ENCODE measurements at places on chromosomes 3 and 15.

GRCh38 chr3:108001457-108001856, 89.4 kb downstream of the CD47 start:
- no peak for DNase-seq

DNA sequence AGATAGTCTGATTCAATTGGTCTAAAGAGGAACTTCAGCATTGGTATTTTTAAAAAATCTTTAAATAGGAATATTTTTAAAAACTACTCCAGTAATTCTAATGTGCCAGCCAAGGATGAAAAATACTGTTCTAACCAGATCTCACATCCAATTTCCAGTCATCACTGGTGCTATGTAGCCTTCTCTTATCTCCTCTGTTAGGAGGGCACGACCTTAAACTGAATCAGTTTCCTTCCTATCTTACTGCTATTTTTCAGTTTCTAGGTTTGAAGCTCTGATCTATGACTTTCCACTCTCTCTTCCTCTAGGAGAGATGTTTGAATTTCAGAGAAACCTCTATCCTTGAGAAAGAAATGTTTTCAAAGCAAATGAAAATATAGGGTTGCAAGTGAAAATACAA, 31.9 kb downstream of the HAPLN3 start:
- no peak for DNase-seq

DNA sequence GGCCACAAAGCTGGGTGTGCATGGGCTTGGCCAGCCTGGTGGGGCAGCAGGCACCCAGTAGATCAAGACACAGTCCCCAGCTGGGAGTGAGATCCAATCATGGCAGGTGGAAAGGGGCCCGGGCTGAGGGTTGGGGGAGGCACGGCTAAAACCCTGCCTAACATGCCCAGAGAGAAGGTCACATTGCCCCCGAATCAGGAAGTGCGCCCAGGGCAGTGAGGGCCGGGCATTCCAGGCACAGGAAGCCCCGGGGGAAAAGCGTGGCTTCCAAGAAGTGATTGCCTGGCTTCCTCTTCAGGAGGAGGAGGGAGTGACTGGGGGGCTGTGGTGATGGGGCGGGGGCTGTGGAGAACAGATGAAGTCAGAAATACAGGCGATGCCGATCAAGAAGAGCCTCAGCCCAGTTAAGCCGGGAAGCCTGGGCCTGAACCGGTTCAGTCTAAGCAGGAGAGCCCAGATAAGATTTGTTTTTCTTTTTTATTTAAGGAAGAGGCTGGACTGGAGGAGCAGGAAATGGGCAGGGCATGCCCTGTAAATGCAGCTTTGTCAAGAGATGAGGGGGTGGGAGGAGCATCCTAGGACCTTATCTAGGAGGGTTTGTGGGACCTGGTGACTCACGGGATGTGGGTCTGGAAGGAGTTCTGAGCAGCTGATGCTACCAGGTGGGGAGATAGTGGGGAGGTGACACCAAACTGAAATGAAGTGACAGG, 83.9 kb downstream of the CHSY1 start:
- DNase-seq = peak; percentile 23

GRCh38 chr15:98525661-98526001, 122.7 kb upstream of the IGF1R start:
- no peak for DNase-seq

DNA sequence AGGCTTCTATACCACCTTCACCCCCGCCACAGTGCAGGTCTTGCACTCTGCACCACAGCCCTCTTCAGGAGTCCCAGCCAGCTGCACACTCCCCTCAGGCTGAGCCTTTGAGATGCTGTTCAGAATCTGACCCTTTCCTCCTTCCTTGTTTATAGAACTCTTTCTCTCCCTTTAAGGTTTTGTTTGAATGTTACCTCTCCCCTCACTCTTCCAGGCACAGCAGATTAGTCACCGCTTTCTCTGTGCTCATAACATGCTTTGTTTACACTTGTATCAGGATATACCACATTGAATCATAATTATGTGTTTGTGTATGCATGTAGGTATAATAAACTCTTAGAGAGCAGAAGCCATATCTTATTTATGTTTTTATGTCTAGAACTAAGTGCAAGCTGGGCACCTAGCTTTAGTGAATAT, 168.4 kb upstream of the BCL6 start:
- no peak for DNase-seq

DNA sequence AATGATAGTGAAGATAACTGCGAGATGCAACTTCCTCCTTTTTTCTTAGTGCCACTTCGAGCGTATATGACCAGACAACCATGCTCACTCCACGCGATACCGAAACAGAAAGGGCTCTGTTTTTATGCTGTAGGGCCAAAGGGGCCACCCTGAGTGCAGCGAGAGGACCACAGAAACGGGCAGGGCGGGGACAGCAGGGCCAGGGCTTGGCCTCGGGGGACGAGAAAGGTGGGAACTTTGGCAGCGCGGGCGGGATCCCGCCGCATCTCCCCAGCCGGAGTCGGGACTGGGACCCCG, 483 bp downstream of the VPS13C start:
- DNase-seq = peak; percentile 68
